Tibial artery (tissue), 4 donors: ENCODE measurements at places on chromosomes 1 and 21.

- no peaks in the 10 kb centered on the region for H3K36me3 ChIP-seq
- peak overlapping the region; percentile 70 for H3K27ac ChIP-seq
- H3K4me1 ChIP-seq = no peaks in the 10 kb centered on the region
- H3K4me3 ChIP-seq = peak overlapping the region; percentile 58
- DNase-seq = no peak
Measured at GRCh38 chr1:201537891-201538611, 876 bp upstream of the NAV1 start.

GRCh38 chr1:75087278-75087677, 46.9 kb upstream of the LHX8 start:
- no peak overlapping the region for H3K27ac ChIP-seq
- no peak for DNase-seq
- H3K36me3 ChIP-seq = no peaks in the 10 kb centered on the region
- H3K4me1 ChIP-seq = no peaks in the 10 kb centered on the region

GRCh38 chr1:235866913-235867845, 473 bp upstream of the LYST start:
- no peaks in the 10 kb centered on the region for H3K36me3 ChIP-seq
- DNase-seq = peak; percentile 93
- H3K27me3 ChIP-seq = no peaks in the 10 kb centered on the region

DNA sequence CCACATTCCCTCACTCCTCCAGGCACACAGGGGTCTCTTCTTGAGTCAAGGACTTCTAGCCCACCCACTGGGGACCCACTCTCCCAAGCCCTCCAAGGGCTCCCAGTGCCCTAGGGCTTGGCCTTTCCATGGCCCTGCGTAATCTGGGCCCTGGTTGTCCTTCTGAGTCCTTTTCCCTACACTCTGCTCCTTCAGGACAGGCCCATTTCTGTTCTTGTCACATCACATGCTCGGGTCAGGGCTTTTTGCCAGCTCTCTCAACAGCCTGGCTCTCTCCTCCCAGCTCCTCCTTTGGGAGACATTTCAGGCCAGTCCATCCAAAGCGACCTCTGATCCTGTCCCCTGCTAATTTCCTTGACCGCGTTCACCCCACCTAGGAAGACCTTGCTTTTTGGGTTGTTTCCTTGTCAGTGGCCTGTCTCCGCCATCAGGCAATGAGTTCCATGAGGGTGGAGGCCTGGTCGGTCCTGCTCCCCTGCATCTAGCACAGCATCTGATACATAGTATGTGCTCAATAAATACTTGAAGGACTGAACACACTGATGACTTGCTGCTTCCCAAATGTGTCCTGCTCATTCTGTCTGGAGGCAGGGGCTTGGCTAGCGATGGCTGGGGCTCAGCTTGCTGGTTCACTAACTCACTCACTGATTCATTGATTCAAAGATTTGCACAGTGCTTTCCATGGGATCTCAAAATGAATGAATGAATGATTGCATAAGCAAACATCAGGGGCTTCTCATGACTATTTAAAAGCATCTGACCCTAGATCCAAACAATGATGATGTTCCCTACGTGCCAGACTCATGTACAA, 44.8 kb downstream of the DHRS3 start:
- H3K36me3 ChIP-seq = peaks cover 19% of the 10 kb centered on the region
- no peaks in the 10 kb centered on the region for H3K27me3 ChIP-seq
- H3K4me3 ChIP-seq = no peak overlapping the region

DNA sequence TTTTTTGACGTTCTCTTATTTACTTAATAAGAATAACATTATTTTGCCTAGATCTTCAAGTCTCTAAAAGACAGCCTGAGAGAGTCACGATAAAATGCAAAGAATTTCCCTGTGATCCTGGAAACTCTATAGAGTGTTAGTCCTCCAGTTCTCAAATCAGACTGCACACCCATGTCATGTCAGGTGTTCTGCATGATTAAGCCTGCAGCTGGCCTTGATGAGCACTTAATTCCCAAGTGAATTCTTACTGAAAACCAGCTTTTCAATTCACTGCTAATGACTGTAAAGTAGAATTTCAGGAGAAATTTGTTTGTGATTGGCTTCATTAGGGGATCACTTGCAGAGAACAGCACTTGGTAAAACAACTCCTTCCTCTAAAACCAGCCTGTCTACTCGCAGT, 41.9 kb downstream of the CHML start:
- no peaks in the 10 kb centered on the region for H3K4me1 ChIP-seq
- H3K36me3 ChIP-seq = no peaks in the 10 kb centered on the region

- no peak overlapping the region for H3K27ac ChIP-seq
- peaks cover 34% of the 10 kb centered on the region for H3K4me1 ChIP-seq
Measured at GRCh38 chr1:2553871-2554620, 2.1 kb upstream of the TNFRSF14 start.

DNA sequence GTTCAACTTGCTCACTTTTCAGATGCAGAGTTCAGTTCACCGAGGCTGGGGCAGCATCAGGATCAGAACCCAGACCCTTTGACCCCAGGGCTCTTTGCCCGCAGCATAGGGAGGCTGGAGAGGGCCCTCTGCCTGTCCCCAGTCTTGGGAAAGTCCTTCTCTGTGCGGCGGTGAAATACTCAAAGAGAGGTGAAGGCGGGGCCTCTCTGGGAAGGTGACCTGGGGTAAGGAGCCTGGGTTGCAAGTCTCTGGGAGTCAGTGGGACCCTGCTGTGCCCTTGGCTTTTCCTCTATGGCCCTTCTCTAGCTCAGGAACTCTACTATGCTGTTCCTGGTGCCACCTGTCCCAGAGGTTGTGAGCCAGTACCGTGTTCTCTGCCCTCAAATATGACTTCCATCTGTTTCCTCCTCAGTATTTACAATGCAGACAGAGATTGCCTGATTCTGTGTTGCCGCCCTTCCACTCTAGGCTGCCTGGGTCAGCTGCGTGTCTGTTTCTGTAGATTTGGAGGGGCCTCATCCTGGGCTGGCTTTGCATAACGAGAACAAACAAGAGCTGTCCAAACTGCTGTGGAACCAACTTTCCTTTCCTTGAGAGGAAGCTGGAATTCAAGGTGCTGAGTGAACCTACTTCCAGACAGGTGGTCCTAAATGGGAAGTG, 18.7 kb upstream of the ZBTB21 start:
- H3K27ac ChIP-seq = no peak overlapping the region
- DNase-seq = peak; percentile 45
- H3K27me3 ChIP-seq = no peaks in the 10 kb centered on the region
- no peaks in the 10 kb centered on the region for H3K36me3 ChIP-seq
- no peaks in the 10 kb centered on the region for H3K4me1 ChIP-seq

DNA sequence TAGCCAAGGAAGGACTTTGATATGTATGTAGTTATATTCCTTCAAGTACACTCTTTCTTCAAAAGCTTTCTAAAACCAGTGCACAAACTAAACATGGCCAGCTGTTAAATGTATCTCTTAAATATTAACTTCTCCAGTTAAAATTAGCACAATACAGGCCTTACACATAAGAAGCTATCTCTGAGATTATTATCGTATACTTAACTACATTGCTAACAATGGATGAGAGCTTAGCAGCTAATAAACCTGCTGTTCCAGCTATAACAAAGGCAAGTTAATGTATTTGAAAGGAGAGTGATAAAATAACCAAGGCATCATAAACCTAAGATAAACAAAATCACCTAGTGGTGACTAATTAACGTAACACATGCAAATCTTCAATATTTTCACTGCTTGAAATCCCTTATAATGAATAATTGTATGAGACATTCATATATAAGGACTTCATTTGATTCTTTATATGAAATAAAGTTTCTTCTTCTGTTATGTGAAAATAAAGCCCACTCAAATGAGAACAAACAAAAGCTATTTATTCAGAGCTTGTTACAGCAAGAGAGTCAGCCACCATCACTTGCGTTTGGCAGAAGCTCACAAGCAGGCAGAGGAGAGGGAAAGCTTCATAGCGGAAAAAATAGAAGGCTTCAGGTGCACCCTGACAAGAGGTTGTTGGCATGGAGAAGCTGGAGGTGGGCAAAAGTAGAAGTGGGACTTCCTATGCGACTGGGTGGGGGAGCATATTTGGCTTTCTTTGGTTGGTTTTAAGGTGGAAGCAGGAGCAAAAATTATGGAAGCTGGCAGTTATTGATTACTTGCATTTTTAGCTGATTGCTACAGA, 274.1 kb upstream of the CHRM3 start:
- H3K4me3 ChIP-seq = no peak overlapping the region
- no peaks in the 10 kb centered on the region for H3K4me1 ChIP-seq
- no peak for DNase-seq
- no peak overlapping the region for H3K27ac ChIP-seq
- no peaks in the 10 kb centered on the region for H3K36me3 ChIP-seq

- no peak for DNase-seq
- no peaks in the 10 kb centered on the region for H3K4me1 ChIP-seq
- no peaks in the 10 kb centered on the region for H3K36me3 ChIP-seq
- H3K27ac ChIP-seq = no peak overlapping the region
Measured at GRCh38 chr1:105934806-105935205, 1121.7 kb upstream of the PRMT6 start.

GRCh38 chr1:245926888-245927287, 580.2 kb downstream of the SMYD3 start:
- no peaks in the 10 kb centered on the region for H3K36me3 ChIP-seq
- H3K27me3 ChIP-seq = no peaks in the 10 kb centered on the region
- no peak overlapping the region for H3K27ac ChIP-seq
- DNase-seq = no peak
- H3K4me3 ChIP-seq = no peak overlapping the region

DNA sequence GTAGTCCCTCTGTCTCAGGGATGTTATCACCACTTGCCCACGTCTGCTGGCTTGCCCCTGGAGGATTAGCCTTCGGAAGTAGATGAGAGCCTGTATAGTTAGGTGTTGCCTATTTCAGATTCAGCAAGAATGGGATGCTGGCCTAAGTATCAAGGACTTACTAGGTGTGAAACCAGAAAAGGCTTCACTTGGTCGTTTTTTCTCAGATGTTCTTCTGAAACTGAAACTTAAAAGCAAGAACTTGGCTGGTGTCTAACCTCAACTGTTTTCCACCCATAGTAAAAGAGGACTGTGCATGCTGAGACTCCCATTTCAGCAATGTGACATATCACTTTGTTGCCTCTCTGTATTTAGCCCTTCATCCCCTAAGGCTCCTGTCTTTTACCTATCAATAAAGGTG, 67.0 kb upstream of the LRRC53 start:
- no peak overlapping the region for H3K4me3 ChIP-seq
- no peaks in the 10 kb centered on the region for H3K4me1 ChIP-seq
- H3K27me3 ChIP-seq = no peaks in the 10 kb centered on the region
- H3K36me3 ChIP-seq = no peaks in the 10 kb centered on the region
- H3K27ac ChIP-seq = no peak overlapping the region

GRCh38 chr1:166900987-166901386, 24.9 kb upstream of the TADA1 start:
- H3K27ac ChIP-seq = no peak overlapping the region
- H3K36me3 ChIP-seq = no peaks in the 10 kb centered on the region
- no peak overlapping the region for H3K4me3 ChIP-seq

DNA sequence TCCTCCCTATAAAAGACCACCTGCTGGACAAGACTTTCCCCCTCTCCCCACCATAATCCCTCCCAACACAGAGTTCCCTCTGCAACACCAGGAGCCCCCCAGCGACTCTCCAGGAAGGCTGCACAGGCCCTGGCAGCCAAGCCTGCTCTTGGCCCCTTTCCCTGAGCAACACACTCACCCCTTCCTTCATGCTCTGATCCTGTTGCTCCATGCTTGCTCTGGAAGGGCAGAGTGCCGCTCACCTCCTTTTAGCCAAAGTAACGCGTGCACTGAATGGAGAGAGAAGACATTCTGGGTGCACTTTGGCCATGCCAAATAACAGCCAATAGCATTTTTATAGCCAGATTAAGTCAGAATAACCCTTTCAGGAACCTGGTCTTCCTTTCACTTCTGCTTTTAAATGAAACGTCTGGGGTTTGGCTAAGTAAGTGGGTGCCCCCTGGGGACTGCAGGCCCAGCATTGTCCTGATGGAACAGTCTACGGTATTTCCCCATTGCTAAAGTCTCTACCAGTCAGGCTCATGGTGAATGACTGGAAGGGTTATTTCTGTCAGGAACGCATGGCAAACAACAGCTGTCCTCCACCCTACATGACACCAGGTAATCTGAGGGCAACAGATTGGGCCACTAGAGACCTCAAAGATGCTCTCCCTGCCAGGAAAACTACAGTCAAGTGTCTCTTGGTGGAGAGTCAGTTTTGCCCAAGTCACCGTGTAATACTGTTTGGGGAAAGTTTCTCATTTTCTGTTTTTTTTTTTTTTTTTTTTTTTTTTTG, at the start of gene SLC2A5:
TSS of gene SLC2A5 (minus strand) at position 310 of the 775 bp plus-strand sequence. CDS start at position 211, 99 bp downstream.
- H3K27ac ChIP-seq = peak within 1 kb of the TSS; percentile 36
- peaks cover 12% of the 10 kb centered on the region for H3K4me1 ChIP-seq
- peak within 1 kb of the TSS; percentile 39 for H3K4me3 ChIP-seq
- peaks cover 5% of the 10 kb centered on the region for H3K27me3 ChIP-seq
- H3K36me3 ChIP-seq = no peaks in the 10 kb centered on the region

DNA sequence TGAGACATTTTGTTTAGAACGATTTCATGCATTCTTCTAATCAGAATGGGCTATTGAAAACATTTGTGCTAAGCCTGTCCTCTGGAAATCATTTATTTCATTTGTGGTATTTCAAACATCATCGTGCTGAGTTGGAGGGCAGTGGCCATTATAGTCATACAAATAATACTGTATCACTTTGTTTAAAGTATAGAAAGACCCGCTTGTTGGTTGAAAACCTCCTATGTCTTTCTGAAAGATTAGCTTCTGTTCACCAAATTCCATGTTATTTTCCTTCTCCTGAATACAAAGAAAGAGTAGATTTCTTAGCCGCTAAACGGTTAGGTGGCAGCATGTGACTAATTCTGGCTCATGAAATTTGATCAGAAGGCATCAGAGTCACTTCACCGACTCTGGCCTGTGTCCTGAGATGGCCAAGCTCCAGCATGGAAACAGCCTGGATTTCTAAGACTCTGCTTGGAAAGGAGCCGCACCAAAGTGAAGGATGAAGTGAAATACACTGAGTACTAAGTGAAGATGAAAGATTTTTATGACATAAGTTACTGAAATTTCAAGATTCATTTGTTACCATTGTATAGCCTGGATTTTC, 355.1 kb downstream of the USP25 start:
- no peak overlapping the region for H3K4me3 ChIP-seq
- H3K27me3 ChIP-seq = no peaks in the 10 kb centered on the region
- H3K4me1 ChIP-seq = no peaks in the 10 kb centered on the region
- no peaks in the 10 kb centered on the region for H3K36me3 ChIP-seq

GRCh38 chr1:13735168-13735930, 35.4 kb downstream of the PRDM2 start:
- DNase-seq = no peak
- H3K4me3 ChIP-seq = no peak overlapping the region
- H3K27ac ChIP-seq = no peak overlapping the region
- H3K4me1 ChIP-seq = peaks cover 10% of the 10 kb centered on the region
- H3K36me3 ChIP-seq = no peaks in the 10 kb centered on the region
- no peaks in the 10 kb centered on the region for H3K27me3 ChIP-seq

- no peaks in the 10 kb centered on the region for H3K27me3 ChIP-seq
- H3K4me1 ChIP-seq = no peaks in the 10 kb centered on the region
- peak; percentile 24 for DNase-seq
- no peaks in the 10 kb centered on the region for H3K36me3 ChIP-seq
- H3K4me3 ChIP-seq = no peak overlapping the region
- no peak overlapping the region for H3K27ac ChIP-seq
Measured at GRCh38 chr1:98388441-98388840, 273.1 kb upstream of the SNX7 start.
